Muscle of arm (tissue), 14 donors: ENCODE measurements at places on chromosomes 5 and 9.

GRCh38 chr5:138967791-138968448 is 92.8 kb upstream of the LRRTM2 start:
- no peak for DNase-seq

- no peak for DNase-seq
These were observed 696 bp downstream of the CCL28 start for GRCh38 chr5:43411495-43411894.

DNA sequence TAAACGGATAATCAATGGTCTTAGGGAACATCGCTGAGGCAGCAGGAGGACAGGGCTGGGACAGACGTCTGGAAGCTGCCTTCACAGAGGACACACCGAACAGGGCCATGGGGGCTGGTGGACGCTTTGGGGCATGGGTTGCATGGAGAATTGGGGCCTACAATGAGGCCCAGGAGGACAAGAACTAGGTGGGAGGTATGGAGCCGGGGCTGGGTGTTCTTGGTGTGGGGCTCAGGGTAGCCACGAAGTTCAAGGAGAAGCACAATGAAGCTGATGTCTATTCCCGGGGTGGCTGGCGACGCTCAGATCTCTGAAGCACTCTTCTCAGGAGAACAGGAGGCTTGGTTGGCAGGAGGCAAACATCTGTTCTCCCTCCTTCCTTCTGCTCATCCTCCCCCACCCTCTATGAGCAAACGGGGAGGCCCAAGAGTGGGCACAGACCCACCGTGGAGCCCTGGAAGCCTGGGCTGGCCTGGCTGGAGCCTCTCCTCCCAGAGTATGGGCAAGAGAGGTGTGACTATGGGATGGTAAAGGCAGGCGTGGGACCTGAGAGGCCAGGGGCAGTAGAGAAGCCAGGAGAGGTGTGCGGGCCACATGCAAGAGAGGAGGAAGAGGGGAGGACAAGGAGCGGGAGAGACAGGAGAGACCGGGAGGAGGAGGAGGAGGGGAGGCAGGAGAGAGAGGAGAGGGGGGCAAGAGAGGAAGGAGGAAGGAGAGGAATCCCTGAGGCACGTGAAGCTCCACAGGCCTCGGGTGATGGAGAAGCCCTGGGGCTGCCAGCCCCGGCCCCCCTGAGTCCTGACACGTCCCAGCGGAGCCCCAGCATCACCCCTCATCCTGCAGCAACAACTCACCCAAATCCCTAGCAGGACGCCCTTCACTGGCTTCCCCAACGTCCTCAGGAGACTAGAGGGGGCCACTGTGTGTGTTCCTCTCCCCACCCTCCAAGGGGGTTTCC is 159.1 kb downstream of the OLFM1 start:
- DNase-seq: no peak

DNA sequence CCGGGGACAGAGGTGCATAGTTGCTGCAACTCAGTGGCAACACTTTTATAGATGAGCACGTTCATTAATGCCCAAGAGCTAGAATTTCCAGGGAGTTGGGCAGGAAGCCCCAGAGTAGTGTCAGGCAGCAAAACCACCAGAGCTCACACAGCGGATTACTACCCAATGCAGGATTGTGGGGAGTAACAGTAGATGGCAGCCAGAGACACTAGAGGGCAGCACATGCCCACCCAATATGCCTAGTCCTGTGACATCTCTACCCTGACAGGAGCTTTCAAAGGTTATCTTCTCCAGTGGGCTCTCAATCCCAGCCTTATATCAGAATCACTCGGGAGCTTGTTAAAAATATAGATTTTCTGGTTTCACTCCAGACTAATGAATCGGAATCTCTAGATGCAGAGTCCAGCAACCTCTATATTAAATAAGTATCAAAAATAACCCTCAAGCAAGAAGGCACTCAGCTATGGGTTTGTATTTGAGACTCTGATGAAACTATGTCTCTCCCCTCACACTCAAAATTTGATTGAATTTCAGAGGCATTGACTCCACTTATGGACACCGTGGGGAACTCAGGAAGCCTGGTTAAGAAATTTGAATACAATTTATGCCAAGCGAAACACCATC is 58.4 kb upstream of the PHF24 start:
- DNase-seq: peak; percentile 73

- no peak for DNase-seq
These were observed 1949.6 kb upstream of the WWC1 start for GRCh38 chr5:166341740-166342337.

- DNase-seq: no peak
These were observed 13.7 kb downstream of the FPGS start for GRCh38 chr9:127816362-127816725.

DNA sequence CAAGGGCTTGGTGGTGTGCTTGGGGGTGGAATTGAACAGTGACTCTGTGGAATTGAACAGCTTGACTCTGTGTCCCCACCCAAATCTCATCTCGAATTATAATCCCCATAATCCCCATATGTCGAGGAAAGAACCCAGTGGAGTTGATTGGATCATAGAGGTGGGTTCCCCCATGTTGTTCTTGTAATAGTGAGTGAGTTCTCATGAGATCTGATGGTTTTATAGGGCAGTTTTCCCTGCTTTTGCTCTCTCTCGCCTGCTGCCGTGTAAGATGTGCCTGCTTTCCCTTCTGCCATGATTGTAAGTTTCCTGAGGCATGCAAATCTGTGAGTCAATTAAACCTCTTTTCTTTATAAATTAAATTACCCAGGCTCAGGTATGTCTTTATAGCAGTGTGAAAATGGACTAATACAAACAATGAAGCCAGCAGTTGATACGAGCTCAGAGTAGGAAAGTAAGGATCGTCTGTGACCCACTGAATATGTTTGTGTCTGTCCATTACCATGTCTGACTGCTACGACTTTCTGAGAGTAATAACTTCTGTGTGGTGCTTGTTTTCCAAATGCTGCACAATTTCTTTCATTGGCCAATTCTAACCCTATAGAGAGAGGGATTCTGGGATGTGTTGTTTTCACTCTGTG is 17.9 kb upstream of the RICTOR start:
- DNase-seq: no peak

GRCh38 chr5:50574121-50574520 is 92.3 kb upstream of the PARP8 start:
- no peak for DNase-seq

DNA sequence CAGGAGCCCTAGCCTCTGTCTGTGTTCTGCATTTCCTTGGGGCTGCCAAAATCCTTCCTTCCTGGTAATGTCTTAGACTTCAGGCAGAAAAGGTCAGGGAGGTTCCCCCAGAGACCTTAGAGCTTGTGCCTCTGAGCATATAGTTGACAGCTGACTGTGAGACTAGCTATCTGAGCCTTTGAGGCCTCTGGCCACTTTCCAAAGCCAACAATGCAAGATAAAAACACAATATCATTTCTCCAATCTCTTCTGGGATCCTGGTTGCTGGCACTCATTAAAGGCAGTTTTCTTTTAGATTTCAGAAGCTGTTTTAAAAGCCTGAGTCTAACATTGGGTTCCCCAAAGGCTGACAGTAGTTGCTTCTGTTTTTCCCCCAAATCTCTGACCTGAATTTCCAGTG is 13.2 kb upstream of the GLRA1 start:
- no peak for DNase-seq

- no peak for DNase-seq
These were observed 15.3 kb downstream of the AP3B1 start for GRCh38 chr5:78279194-78279593.

DNA sequence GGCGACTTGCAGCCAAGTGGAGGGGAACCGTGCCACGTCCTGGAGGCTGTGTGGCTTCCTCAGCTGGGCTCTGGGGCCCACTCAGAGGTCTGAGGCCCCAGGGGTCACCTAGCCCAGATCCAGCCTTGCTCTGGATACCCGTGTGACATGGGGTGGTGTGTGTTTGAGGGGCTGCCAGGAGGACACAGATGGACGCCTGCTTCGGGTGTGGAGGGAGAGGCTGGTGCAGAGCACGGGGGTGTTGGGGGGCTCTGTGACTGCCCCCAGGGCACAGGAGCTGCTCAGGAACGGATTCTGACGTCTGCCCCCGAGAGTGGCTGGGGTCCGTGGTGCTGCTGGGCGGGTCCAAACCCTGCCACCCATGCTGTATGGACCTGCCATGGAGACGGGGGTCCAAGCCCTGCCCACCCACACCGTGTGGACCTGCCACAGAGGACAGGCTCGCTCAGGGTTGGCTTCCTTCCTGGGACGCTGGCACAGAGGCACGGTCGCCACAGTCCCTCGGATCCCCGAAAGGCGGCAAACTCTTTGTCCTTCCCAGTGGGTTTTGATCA is 10.5 kb downstream of the INPP5E start:
- DNase-seq: no peak

GRCh38 chr5:6812800-6813731 is 99.8 kb downstream of the TENT4A start:
- no peak for DNase-seq

GRCh38 chr5:80860924-80861613 is 99.1 kb upstream of the RASGRF2 start:
- DNase-seq: no peak

DNA sequence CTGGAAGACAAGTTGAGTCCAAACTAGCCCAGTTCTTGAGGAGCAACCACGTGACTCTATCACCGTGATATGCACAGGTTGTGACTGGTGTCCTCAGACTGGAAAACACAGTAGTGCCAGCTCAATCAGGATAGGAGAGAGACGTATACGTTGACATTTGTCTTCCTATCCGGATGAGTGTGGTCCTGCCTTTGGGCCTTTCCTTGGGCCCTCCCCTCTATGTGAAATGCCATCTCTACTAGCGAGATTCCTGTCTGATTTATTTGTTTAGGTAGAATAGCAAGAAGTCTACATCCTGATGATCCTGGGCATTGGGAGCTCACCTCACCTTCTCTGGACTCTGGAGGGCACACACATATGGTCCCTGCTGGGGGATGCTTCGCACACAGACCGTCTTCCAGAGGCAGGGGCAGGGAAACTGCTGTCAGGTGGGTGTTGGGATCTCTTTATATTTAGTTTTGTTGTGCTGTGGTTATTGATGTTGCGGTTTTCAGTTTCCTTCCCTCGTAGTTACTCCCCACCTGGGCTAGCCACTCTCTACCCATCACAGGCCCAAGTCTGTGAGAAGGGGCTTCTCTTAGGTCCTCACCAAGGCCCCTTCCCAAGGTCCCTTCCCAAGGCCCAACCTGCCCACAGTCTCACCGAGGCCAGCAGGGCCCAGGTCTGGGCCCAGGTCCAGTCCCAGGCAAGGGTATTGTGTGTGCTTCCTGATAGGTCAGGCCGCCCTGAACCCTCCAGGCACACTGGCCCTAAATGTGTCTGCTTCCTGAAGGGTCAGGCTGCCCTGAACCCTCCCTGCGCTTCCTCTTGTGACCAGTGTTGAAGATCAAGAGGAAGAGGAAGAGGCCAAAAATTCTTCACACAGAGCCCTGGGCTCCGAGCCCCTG is 19.0 kb upstream of the SPINK4 start:
- no peak for DNase-seq

GRCh38 chr9:32875242-32875641 is 91.9 kb downstream of the TMEM215 start:
- DNase-seq: no peak

- no peak for DNase-seq
These were observed 222.2 kb downstream of the LURAP1L start for GRCh38 chr9:12997009-12997408.

DNA sequence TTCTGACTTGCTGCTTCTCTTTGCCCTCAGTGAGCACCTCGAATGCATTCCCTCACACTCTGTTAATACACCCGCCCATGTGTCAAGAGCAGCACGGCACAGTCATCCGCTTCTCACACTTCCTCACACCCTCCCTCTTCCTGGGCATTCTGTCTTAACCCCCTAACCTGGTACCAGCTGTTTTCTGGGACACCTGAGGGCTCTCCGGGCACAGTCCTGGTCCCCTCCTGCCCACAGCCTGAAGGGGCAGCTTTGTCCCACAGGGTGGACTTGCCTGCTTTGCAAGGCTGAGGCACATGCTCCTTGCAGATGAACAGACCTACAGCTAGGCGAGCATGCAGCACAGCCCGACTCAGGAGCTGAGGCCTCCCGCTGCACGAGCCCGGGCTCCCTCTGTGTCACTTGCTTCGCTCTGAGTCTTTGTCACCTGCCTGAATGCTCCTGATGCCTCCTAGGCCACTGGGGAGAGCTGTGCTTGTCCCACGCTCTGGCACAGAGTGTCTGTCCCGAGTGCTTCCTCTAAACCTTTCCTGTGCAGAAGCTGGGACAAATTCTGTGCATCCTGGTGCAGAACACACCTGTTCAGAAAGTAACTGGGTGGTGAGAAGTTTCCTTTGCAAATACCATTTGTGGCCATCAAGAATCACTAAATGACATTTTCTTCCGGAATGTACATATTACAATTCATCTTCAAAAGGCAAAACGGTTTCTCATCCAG is 47.8 kb downstream of the AHRR start:
- no peak for DNase-seq

DNA sequence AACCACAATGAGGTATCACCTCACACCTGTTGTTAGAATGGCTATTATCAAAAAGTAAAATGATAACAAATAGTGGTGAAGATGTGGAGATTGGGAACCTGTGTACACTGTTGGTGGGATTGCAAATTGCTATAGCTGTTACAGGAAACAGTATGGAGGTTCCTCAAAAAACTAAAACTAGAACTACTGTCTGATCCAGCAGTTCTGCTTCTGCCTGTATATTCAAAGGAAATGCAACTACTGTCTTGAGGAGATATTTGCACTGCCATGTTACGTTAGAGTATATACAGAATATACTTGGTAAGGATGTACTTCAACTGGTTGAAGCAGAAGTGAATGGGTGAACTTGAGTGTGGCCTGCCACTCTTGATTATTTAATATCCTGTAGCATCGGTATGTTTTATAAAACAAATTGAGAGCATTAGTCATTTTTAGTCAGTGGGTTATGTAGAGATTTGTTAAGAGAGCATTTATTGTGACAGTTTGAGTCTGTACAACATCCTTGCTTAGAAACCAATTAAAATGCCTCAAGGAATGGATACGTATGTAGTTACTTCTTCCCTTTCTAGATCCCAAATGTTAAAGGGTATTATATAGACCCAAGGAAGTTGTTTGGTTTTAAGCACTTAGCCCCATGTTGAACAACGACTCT is 37.5 kb downstream of the ZCCHC7 start:
- no peak for DNase-seq

- no peak for DNase-seq
These were observed 1131.1 kb upstream of the WWC1 start for GRCh38 chr5:167160388-167160787.

- no peak for DNase-seq
These were observed 46.4 kb downstream of the ERMP1 start for GRCh38 chr9:5786370-5787127.

GRCh38 chr9:93962561-93963440 is 7.6 kb upstream of the BARX1 start:
- DNase-seq: peak; percentile 87

GRCh38 chr5:71932131-71932654 is 175.1 kb upstream of the MAP1B start:
- DNase-seq: no peak

DNA sequence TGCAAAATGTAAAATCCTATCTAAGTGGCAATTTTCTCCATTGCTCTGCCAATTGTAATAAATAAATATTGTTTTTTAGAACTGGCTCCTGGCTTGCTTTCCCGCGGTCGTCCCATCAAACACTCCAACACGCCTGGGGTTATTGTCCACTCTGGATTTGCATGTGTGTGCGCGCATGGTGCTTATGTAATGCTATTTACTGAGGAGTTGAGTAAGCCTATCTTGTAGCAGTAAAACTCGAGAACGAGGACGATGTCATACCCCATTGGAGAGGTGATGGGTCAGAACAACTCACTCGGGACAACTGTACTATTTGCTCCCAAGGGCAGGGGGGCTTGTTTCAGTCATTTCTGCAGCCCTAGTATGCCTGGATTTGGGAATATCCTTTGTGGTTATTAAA is 220.9 kb downstream of the PAX5 start:
- no peak for DNase-seq

- peak; percentile 65 for DNase-seq
These were observed 8.4 kb upstream of the CERCAM start for GRCh38 chr9:128412120-128412790.
